ENCODE measurements at places on chromosomes 3 and 15. TPM values are rescaled to one million over a fixed set of nuclear protein-coding genes. Genes with fewer than 3 reads are reported as not detected.

The SEMA5B gene
- 4.5 TPM for total RNA-seq

The HRG gene
- total RNA-seq = not detected

The XIRP1 gene
- total RNA-seq = not detected

The RHOV gene
- total RNA-seq = 0.76 TPM

GRCh38 chr15:100032358-100033085, 299.3 kb upstream of the LYSMD4 start:
- no peaks in the 10 kb centered on the region for H3K4me1 ChIP-seq
- no peaks in the 10 kb centered on the region for H3K36me3 ChIP-seq
- no peak for DNase-seq
- H3K4me3 ChIP-seq = no peak overlapping the region
- H3K27ac ChIP-seq = no peak overlapping the region

- H3K36me3 ChIP-seq = no peaks in the 10 kb centered on the region
- H3K4me3 ChIP-seq = no peak overlapping the region
- DNase-seq = no peak
- H3K27me3 ChIP-seq = no peaks in the 10 kb centered on the region
- H3K4me1 ChIP-seq = no peaks in the 10 kb centered on the region
- no peak overlapping the region for H3K27ac ChIP-seq
These were observed 5.5 kb upstream of the C15orf40 start for GRCh38 chr15:83016906-83017305.

DNA sequence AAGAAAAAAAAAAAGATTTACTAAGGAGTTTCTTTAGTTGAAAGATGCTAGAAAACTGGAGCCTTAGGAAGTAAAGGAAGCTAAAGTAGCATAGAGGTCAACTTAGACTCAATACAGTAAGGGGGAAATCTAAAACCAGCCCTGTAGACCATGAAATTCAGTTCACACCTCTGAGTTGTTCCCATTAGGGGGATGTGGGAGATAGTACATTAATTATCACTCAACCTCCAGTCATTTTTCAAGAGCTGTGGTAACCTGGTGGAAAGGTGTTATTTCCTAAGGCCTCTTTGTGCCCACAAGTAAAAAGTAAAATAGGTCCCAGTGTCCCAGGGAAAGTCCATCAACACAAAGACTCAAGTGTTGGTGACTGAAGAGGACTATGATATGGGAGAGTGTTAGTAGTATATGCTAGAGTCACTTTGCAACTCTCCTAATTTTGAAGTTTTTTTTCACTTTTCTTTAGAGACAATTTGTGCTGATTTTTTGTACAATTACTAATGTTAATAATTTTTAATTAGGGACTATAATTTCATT, 1274.4 kb upstream of the EPHA6 start:
- no peaks in the 10 kb centered on the region for H3K27me3 ChIP-seq
- no peak overlapping the region for H3K4me3 ChIP-seq
- no peaks in the 10 kb centered on the region for H3K36me3 ChIP-seq
- no peak for DNase-seq
- H3K27ac ChIP-seq = no peak overlapping the region

GRCh38 chr3:62229908-62230307, 143.4 kb downstream of the FEZF2 start:
- no peak for DNase-seq
- no peak overlapping the region for H3K27ac ChIP-seq
- H3K27me3 ChIP-seq = no peaks in the 10 kb centered on the region
- no peak overlapping the region for H3K4me3 ChIP-seq

GRCh38 chr3:71189480-71189879, 394.0 kb downstream of the FOXP1 start:
- H3K4me1 ChIP-seq = no peaks in the 10 kb centered on the region
- no peak overlapping the region for H3K27ac ChIP-seq
- H3K4me3 ChIP-seq = no peak overlapping the region
- no peak for DNase-seq

GRCh38 chr3:183566880-183567279, 11.4 kb upstream of the KLHL6 start:
- H3K4me3 ChIP-seq = no peak overlapping the region
- H3K27ac ChIP-seq = no peak overlapping the region
- no peaks in the 10 kb centered on the region for H3K27me3 ChIP-seq
- no peaks in the 10 kb centered on the region for H3K36me3 ChIP-seq
- no peak for DNase-seq
- H3K4me1 ChIP-seq = no peaks in the 10 kb centered on the region

DNA sequence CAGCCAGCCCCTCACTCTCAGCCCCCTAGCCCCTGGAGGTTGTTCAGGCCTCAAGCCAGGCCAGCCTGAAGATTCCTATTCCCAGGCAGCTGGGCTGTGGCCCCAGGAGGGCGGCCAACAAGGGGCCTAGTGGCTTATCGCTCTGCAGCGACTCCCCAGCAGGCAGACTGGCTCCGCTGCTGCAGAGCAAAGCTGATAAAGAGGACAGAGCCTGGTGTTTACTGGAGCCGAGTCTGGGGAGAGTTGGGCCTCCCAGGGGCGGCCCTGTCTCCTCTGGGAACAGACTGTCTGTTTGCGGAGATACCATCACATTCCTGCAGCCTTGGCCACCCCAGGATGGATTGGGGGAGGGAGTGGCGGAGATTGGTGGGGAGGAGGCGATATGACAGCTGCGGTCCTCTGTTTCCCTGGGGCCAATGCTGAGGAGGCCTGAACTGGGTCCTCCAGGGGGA, 22.4 kb upstream of the SMAD6 start:
- H3K4me1 ChIP-seq = no peaks in the 10 kb centered on the region
- H3K36me3 ChIP-seq = no peaks in the 10 kb centered on the region
- no peaks in the 10 kb centered on the region for H3K27me3 ChIP-seq
- no peak for DNase-seq

DNA sequence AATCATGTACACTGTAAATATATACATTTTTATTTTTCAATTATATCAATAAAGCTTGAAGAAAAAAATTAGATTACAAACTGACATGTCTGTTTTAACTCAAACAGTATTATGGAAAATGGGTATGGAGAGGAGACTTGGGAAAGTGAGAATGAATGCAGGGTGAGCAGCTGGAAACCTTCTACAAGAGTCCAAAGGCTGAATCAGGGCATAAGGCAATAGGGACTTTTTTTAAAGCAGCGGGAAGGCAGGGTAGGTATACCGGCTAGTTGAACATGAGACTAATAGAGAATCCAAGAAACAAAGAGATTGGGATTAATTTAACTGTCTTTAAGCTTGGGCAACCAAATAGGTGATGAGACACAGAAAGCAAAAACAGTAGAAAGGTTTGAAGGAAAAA, 145.3 kb downstream of the NR1I2 start:
- no peak overlapping the region for H3K27ac ChIP-seq
- no peaks in the 10 kb centered on the region for H3K36me3 ChIP-seq
- H3K4me1 ChIP-seq = no peaks in the 10 kb centered on the region
- no peaks in the 10 kb centered on the region for H3K27me3 ChIP-seq
